ENCODE measurements at places on chromosomes 13 and 19.

DNA sequence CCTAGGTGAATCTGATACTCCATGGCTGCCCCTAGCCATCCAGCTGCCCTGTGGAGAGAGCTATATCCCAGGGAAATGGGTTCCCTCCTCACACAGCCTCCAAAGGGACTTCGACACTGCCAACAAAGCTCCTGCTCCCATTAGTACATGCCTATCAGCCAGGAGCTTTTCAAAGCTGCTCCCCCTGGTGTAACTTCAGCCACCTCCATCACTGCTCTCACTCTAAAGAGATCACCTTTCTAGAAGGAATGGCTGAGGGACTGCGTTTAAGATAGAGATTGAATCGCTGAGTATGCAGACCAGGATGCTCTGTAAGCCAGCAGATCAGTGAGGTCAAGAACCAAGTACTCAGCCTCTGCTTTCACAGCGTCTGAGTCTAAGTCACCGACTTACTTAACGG lies 213.7 kb downstream of the NALCN start:
- DNase-seq, result no peak

DNA sequence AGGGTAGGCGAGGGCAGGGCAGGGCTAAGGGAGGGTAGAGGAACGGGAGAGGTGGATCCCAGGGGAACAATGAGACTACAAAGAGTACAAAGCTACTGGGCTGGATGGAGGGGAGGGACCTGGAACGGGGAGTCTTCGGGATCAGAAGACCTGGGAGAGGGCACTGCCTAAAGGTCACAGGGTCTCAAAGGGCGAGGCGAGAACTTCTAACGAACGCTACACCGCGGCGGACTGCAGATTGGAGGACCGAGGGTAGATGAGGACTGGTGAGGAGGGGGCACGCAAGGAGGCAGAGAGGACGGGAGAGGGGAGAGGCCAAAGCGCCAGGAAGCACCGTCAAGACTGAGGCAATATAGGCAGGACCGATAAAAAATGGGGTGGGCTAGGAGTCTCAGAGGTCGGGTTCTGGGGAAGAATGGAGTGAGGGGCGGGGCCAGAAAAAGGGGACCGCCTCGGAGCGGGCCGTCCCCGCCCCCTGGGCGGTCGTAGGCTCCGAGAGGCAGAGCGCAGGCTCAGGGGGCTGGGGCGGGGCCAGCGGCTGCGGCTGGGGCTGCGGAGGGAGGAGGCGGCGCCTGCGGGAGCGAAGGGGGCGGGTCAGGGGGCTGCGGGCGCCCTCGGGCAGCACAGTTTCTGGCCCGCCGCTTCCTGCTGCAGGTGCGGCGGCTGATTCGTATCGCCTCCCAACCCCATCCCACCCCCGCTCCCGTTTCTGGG lies 1.3 kb upstream of the KCNC3 start:
- DNase-seq, result peak; percentile 93

DNA sequence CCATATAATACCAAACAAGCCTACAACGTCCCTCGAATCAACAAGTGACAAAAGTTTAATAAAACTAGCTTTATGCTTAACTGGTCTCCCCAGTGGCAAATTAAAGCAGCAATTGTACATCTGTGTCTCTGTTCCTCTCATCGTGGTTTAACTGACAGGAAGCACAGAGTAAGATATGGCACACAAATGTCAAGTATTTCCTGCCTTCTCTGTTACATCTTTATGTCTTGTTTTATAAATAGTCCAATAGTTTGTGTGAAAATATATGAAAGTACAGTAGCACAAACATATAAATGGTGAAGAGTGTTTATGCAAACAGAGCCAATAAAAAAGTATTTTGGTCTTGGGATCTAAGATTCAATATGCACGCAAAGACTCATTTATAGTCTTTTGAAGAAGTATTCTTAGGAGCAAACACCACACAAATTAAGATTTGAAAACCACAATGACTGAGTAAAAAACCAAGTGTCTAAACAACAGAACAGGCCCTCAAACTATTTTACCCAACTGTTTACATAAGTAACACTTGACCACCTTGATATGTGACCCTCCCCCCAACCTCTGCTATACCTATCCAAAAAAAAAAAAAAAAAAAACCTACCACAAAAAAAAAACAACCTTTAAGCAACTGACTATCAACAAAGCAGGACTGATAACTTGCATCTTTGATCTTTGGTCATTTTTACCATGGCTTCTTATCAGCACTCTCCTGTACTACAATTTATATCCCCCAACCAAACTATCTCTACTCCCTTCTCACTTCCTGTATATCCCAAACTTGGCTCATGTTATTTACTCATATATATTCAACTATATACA lies 14.0 kb downstream of the ELF1 start:
- no peak for DNase-seq

GRCh38 chr13:59684105-59684504 lies 479.6 kb downstream of the DIAPH3 start:
- no peak for DNase-seq

DNA sequence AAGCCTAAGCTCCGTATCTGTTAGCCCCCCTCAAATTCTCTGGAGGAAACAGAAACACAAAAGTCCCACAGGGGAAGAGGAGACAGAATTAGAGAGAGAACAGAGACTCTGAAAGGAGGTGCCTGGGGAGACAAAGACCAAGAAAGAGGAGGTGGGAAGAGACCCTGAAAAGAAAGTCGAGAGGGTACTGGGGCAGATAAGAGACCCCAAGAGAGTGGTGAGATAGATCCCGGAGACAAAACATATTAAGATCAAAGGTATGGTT lies 915 bp upstream of the GRWD1 start:
- no peak for DNase-seq

DNA sequence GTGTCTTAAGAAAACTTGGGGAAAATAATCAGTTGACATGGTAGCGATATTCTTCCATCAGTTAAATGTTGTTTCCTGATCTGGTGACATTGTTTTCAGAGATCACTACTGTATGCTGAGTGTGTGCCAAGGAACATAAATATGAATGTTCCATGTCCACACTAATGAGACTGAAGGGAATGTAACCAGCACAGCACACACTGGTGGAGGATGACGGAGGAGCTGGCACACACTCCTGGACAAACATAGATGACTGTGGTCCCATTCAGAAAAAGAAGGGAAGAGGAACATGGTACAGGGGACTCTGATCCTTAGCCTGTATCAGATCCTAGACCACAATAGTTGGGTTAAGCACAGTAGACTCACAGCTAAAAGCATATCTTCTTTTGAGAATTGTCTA lies 574.8 kb downstream of the MYO16 start:
- no peak for DNase-seq

DNA sequence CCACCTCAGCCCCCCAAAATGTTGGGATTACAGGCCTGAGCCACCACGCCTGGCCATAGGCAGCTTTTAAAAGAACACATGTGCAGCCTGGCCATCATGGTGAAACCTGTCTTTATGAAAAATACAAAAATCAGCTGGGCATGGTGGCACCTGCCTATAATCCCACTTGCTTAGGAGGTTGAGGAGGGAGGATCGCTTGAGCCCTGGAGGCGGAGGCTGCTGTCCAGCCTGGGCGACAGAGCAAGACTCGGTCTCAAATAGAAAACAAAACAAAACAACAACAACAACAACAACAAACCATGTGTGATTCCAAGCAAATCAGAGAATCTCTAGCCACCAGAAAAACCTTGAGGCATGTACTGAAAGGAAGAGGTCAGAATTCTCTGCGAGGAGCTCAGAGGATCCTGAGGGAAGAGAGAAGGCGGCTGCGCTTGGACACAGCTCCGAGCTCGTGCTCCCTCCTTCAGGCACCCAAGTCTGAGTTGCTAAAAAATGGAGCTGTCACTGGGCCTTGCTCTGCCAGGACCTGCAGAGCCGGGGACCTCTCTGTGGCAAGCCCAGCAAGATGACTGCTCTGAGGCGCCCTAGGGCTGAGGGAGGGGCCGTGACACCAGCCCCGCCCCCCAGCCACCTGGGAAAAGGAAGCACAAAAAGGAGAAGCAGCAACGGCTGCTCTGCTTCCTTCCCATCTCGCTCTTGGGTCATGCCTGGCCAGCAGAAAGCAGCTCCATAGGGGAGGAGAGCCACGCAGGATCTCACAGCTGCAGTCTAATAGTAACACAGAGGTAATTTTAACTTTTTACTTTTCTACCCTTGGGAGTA lies at the start of gene ARL11:
Gene ARL11, plus strand, starts transcription at position 677 of the 822 bp plus-strand sequence. CDS start 1,941 bp downstream, outside the sequence.
- no peak for DNase-seq

DNA sequence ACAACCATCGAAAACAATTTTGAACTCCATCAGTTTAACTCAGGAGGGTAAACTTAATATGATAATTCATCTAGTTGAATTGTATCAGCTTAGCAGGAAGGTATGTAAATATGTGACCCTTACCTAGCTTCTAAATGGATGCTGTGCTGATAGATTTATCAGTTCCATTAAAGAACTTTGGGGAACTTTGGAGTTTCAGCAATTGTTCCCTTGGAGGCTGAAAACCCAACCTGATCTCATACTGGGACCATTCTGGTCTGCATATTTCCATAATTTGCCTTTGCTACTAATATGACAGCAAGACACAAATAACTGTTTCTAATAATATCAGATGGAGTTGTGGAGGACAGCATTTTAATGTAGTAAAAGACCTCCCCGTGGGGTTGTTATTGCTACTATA lies 127.8 kb downstream of the GGACT start:
- no peak for DNase-seq

DNA sequence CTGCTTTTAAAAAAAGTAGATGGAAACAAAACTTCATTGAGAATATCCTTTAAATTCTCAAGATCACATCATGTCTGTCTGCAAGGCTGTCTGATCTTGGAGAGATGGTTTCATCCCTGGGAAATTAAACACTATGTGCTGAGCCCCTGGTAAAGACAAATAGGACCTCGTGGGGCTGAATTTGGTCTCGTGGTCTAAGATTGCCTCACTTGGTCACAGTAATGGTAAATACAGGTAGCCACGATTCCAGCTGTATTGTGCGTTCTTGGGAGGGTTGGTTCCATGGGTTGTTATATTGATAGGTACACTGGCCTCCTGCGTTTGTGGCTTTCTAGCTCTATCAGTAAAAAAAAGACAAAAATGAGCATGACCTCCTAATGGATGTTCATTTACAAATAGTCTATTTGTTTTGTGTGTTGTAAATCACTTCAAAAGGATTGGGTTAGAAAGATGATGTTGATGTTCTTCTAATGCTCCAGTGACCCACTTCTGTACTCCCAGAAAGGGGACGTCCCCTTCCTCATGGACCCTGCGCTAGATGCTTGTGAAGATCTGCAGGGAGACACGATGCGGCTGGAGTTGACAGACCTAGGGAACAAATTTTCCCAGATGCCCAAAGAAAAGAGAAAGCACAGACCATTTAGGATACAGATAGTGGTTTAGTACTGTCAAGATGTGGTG lies 1.8 kb downstream of the CEBPG start:
- no peak for DNase-seq

- DNase-seq, result no peak
Measured at GRCh38 chr13:77863144-77863543, 55.5 kb downstream of the EDNRB start.

GRCh38 chr13:90233933-90234672 lies 1113.4 kb upstream of the MIR17HG start:
- DNase-seq, result no peak

DNA sequence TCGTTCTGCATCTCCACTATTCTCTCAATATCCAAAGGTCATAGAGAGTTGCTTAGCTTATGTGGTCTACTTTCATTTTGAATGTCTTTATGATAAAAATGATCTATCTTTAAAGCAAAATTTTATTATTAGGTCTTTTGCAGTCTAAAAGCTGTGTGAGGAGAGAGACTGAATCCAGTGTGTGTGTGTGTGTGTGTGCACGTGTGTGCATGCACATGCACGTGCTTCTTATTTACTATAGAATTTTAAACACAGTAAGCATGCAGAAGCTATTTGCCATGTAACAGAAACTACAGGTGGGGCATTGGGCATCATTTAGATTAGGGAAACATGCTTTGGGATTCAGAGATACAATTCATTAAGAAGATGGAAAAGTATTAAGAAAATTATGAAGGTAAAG lies 136.0 kb upstream of the SPRY2 start:
- DNase-seq, result no peak

DNA sequence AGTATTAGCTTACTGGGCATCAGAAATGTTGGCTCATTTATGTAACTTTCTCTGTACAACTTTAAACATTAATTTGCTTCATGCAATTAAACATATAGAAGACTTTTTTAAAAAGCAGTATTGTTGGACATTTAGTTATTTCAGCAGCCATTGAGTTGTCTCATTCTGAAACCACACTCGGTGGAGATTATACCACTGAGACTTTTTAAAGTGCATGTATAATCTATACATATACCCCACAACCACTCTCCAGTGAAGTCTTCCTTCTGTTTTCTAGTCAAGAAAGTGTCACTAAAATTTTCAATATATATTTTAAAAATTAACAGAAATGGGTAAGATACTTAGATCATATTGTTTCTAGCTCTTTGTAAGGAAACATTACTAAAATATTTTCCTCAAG lies 15.5 kb downstream of the SETDB2 start:
- no peak for DNase-seq
